ENCODE measurements at places on chromosomes 6 and 20.

DNA sequence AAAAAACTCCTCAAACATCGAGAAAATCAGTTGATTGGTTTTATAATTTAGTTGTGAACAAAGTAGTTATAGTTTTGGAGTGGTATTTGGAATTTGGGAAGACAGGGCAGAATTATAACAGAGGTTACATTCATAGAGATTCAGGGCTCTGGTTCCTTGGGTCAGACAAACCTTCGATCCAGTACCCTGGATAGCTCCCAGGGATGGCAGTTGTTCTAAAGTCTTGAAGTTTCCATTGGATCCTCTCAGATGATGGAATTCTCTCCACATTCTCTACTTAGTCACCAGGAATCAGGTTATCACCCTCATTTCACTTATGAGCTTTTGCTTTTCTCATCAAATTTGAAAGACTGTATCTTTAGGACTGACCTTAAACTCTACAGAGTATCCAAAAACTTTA is 285.1 kb downstream of the CENPW start:
- no peak for DNase-seq

DNA sequence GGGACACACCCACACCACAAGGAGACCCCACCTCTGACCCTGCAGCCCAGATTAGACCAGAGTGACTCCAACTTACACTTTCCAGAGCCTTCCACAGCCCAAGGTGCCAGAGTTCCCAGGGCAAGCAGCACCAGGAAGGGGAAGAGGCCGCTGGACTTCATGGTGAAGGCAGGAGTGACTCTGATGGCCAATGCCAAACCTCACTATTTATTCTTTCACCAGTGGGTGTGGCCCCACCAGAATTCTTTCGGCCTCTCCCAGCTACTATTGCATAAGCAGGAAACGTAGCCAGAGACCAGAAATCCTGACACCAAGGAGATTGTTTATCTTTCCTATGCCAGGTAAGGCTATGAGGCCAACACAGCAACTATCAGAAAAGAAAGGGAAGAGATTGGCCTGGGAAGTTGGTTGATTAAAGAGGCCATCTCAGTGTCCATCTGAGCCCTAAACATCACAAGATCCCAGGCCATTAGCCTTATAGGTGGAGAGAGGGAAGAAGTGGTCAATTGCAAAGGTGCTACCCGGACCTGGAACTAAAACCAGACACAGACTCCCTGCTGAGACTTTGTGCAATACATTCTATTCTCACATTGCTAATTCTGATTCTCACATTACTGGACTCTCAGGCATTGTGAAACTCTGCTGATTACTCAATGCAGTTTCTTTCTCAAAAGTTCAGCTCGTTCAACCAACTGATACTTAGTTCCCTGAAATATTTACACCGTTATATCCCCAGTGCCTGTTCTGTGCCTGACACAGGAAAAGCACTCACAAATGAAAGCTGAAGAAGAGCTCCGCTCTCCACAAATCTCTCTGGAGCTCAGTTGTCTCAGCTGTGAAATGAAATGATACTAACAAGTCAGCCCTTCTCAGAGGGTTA is at the start of gene SLPI:
Gene SLPI (minus strand): TSS at position 182 of the 880 bp plus-strand sequence. CDS start 21 bp downstream, at position 161.
- no peak for DNase-seq

DNA sequence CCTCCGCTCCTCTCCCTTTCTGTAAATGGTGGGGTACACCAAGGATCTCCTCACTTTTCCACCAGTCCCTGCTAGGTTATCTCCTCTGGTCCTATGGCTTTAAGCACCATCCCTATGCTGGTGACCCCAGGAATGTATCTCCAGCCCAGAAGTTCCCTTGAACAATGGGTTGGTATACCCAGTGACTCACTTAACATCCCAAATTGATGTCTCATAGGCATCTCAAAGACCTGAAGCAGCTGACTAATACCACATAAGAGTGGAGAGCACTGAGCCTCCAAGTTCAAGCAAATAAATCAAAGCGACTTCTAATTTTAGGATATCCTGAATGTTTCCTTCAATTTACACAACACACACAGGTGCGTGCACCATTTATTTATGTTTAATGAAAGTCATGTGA is 48.3 kb downstream of the ADGRF1 start:
- no peak for DNase-seq

DNA sequence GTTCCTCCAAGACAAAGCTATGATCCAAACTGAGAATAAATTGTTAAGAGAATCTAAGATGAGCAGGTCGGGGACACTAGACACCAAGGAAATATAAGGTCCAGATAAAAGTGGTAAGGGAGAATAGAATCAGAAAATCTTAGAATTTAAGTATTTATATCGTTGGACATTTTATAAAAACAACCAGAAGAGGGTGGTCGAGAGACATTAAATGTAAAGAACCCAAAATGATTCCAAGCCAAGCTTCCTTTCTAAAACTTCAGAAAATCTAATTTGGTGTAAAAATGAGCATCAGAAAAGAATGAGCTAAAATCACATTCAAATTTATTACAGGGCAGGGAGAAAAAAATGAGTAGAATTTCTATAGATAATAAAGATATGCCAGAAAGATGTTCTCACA is 97.8 kb upstream of the OGFRL1 start:
- DNase-seq: peak; percentile 41

DNA sequence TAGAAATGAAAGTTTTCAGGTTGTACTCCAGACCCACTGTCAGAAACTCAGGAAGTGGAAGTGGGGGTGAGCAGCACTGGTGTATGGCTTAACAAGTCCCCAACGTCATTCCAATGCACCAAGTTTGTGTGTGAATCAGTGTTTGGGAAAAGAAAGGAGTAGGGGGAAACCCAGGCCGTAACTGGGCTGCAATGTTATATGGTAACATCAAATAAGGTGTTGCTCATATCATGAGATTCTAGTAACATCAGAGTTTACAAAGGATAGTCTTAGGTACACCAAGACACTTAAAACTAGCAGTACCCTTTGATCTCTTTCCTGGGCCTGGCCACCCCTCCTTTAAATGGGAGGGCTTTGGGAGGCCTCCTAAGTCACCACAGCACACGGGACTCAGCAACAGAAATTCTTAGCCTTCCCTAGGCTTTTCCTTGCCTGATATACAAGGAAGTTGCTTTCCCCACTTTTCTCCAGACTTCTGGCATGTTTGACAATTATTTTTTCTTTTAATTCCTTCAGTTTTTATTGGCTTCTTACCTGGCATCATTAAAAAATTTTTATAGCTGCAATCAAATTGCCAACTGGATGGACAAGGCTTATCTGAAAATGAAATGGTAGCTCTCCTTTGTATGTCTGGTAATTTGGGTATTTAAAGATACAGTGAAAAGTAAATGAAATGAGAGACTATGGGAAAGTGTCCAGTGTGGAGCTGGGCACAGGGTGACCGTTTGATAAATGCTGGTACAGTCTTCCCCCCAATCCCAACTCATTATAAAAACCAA is 15.1 kb downstream of the E2F3 start:
- DNase-seq: no peak

DNA sequence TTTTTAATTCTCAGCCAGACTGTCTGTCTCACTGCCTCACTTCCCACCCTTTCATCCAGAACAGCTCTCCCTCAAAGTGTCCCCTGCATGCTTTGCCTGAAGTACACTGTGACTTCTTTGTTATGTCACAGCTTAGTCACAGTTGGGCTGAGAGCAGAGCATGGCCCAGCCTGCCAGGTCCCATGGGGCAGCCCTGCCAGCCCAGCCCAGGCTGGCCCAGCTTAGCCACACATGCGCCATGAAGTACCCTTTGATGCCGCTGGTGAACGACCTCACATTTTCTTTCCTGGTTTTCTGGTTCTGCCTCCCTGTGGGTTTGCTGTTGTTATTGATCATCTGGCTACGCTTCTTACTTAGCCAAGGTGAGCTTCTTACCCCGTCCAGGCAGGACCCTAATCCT is at the start of gene ADIG:
Gene ADIG (plus strand): TSS at position 185 of the 400 bp plus-strand sequence. CDS start 54 bp downstream, at position 239.
- no peak for DNase-seq

- no peak for DNase-seq
These were observed 54.1 kb upstream of the BEND6 start for GRCh38 chr6:56900784-56901183.

- DNase-seq: no peak
These were observed 304.7 kb downstream of the SOX4 start for GRCh38 chr6:21898107-21898796.

- no peak for DNase-seq
These were observed 292.3 kb upstream of the RNF217 start for GRCh38 chr6:124669713-124670480.

- DNase-seq: no peak
These were observed 20.4 kb downstream of the BMP7 start for GRCh38 chr20:57245997-57246396.

GRCh38 chr6:33492093-33492492 is 37.7 kb downstream of the ZBTB9 start:
- no peak for DNase-seq

DNA sequence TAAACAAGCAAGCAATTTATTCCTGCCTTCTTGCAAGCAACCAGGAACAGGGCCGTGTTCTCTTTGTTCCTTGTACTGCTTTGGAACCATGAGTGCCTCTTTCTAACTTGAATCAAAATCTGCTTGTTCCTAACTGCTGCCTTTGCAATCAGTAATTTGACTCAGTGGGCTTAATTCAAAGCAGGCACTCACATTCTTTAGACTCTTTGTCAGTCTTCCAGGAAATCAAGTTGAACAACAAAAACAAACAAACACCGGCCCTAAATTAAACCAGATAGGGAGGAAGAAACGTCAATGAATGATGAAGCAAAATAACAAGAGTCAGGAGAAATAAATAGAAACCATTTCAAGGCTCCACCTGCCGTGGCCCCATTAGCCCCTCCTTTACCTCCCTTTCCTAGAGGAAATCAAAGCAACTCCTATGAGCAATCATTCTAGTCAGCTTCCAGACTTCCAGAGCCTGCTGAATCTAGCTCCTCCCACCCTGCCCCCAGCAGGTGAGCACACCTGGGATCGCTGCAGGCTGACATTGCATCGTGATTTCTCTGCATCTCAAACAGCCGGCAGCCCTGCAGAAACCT is 582.2 kb upstream of the FLRT3 start:
- no peak for DNase-seq

- no peak for DNase-seq
These were observed 533.7 kb downstream of the DOK5 start for GRCh38 chr20:55009066-55009465.

DNA sequence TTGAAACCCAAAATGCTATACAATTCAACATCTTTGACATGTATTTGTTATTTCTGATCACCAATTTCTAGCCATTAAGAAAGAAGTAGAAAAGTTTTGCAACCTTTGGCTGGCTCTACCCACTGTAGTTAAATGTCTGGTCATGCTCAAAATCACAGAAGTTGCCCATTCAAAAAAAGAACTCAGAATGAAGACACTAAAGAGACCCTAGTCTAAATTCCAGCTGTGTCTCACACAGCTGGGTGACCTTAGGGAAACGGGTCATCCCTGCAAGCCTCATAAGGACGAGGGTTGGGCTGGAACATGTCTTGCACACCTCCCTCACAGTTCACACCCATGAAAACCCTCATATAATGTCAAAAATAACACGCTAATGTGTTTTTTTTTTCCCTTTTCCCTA is 10.3 kb downstream of the FOXQ1 start:
- no peak for DNase-seq

DNA sequence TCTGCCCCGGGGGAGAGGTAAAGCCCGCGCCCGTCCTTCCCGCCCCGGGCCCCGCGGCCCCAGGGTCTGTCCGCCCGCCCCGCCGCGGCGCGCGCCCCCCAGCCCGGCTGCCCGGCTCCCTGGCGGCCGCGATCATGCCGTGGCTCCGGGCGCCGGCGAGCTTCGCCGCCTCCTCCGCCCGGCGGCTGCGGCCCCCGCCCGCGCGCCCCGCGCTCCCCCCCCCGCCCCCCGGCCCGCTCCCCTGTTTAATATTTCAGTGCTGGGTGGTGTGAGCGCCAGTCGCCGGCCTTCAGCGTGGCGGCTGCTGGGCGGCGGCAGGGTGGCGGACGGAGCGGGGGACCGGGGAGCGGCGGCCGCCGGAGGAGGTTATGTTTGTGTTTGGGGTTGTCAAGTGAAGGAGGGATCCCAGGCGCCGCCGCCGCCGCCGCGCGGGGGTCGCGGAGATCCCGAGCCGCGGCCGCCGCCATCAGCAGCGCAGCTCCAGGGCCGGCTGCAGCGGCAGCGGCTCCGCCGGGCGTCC is at the start of gene HIVEP1:
Gene HIVEP1 (plus strand): TSS at position 275 of the 520 bp plus-strand sequence. CDS start 3,317 bp downstream, outside the sequence.
- no peak for DNase-seq

DNA sequence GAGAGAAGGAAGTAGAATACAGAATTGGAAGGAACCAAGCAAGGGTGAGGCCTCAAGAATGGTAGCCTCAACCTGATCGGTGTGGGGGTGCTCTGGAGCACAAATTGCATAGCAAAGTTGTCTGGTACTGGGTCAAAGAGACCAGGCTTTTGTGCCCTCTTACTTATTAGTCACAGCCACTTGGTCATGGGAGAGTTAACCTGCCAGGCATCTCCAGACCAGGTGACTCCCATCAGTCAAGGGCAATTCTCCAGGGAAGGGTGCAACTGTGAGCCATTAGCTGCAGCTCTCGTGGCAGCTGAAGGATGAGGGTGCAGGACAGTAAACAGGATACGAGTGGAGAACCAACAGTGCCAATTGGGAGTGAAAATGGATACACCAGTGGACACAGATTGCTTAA is 47.7 kb upstream of the PLCB4 start:
- no peak for DNase-seq

DNA sequence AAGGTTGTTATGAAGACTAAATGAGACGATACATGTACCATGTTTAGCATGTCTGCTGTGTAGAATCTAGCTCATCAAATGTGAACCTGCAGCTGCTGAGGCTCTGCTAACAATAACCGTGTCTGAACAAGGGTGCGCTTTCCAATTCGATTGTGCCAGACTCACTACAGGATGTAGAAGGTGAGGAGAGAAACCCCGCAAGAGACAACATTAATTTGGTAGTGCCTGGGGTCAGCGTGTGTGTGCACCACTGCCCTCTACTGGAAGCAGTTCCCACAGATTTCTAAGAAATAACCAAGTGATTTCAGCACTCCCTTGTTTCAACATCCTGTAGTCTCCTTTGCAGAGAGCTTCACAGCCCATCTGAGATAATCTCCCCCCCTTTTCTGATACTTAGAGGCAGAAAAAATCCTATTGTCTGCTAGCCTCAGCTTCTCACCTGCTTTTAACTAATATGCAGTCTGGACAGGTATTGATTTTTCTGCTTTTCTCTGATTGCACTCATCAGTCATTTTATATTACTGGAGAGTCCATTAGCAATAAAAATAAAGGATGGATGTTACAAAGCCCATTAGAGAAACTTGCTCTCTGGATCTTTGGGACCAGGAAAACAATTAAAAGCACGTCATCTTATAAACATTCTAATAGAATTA is 96.7 kb upstream of the BACH2 start:
- DNase-seq: peak; percentile 38

- no peak for DNase-seq
These were observed 2.8 kb downstream of the PROKR2 start for GRCh38 chr20:5313916-5314315.

DNA sequence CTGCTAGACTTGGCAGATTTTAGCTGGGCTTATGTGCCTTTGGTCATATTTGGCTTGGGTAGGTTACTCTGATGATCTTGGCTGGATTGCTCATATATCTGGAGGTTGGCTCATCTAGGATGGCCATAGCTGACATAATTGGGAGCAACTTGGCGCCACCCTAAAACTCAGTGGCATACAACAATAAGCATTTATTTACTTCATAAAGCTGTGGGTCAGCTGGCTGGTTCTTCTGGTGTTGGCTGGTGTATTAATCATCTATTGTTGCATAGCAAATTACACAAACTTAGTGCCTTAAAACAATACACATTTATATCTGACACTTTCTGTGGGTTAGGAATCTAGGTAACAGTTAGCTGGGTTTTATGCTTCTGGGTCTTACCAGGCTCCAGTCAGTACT is 297.3 kb upstream of the JAG1 start:
- DNase-seq: no peak

Data from NCI-H2227 treated with DMSO at 0.1 percent for 48 hours (cell line).